ENCODE measurements at places on chromosomes 1 and 21.

- DNase-seq: no peak
Measured at GRCh38 chr1:17933971-17934370, 173.6 kb upstream of the IGSF21 start.

DNA sequence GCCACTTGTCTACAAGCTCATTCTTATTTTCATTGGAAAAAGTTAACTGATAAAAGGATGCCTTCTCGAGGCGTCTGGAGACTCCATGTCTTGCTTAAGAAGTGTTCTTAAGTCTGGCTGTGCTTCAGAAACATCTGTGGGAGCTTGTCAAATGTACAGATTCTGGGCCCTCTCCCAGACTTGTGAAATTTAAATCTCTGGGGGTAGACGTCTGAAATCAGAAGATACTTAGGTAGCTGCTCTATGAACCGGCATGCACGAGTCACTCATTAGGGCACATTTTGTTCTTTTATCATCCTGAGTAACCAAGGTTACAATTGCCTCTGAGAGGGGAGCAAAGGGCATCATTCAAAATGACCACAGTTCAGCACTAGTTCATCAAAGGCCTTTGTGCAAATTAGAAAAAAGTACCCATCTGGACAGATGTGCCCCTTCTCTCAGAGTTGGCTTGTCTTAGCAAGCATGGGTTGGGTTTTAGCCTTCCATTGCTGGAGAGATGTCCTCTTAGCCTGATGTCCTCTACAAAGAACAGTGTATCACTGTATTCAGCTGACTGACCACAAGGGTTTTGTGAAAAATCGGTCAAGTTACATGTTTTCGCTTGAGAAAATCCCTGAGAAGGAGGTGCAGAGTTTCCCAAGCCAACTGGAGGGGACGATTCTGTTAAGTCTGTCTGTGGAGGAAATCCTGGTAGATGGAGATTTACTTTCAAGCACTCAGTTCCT lies 156.9 kb downstream of the ASTN1 start:
- DNase-seq: no peak

DNA sequence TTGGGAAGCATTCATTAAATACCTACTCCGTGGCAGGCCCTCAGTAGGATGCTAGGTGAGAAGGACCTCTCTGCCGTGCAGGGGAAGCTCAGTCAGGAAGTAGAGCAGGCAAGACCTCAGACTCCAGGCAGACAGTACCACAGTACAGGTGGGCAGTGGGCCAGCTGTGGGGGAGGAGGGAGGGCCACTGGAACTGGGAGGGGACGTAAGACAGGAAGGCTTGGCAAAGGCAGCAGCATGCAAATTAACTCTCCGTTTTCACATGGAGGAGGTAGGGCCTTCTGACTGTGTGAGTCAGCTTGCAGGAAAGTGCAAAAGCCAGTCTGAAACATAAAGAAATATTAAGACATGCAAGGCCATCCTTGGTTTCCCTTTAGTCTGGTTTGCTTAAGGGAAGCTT lies 157.7 kb downstream of the TRIM33 start:
- DNase-seq: no peak

DNA sequence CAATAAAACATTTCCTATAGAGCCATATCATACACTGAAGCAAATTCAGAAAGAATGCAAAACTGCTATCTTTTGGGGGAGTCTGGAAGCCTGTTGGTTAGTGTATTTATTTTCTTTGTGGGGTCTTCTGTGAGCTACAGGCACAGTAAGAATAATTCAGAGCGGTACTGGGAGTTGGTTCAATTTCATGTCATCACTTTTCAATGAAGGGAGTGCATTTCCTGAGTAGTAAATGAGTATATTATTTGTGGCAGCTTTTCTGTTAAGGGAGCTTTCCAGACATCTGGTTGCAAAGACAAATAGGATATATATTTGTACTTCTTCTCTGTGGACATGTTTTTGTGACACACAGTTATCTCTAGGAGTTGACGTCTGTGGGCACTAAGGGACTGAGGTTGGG lies 130.6 kb downstream of the HUNK start:
- DNase-seq: no peak

DNA sequence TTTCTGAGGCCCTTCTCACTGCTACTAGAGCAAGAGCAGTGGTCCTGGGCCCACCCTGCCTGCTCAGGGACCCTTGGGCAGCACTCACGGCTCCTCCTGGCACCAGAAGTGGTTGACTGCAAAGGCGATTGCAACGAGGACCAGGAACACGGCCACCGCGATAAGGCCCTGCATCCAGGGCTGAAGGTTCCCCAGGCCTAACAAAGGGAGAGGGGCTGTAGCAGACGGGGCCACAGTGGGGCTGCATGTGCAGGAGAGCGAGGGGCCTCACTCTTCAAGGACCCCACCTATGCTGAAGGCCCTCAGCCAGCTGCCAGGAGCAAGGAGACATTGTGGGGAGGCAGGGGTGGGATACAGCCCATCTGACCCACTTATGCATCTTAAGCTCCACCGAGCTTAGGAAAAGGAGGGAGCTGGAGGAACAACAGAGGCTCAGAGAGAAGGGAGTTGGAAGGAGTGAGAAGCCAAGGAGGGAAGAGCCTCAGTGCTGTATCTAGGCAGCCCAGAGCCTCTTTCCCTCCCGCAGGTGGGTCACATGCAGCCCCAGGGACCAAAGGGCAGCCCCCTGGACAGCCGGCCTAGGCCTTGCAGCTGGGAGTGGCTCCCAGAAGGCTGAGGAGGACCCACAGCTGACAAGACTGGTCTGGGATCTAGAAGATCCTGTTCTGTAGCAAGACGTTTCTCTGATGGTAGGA lies 2.5 kb downstream of the PDZK1IP1 start:
- no peak for DNase-seq

- DNase-seq: peak; percentile 14
Measured at GRCh38 chr1:27891196-27891889, 19.0 kb downstream of the THEMIS2 start.

DNA sequence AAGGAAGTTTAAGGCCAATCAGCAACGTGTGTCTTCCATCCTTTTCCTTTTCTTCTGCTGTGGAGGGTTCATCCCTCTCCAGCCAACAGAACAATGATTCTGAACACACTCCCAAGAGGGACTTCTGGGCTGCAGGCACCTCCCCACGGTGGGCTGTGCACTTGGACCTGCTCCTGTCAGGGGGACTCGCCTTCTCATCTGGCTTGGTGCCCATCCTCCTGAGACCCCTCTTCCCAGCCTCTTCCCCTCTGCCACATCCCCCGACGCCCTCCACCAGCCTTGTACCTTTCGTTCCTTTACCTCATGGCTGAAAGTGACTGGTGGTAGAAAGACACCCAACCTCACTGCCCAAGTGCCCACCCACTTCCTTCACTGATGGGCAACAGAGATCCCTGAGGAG lies 26.0 kb upstream of the SLAMF9 start:
- no peak for DNase-seq

- no peak for DNase-seq
Measured at GRCh38 chr1:232084584-232085223, 458.1 kb downstream of the DISC1 start.

DNA sequence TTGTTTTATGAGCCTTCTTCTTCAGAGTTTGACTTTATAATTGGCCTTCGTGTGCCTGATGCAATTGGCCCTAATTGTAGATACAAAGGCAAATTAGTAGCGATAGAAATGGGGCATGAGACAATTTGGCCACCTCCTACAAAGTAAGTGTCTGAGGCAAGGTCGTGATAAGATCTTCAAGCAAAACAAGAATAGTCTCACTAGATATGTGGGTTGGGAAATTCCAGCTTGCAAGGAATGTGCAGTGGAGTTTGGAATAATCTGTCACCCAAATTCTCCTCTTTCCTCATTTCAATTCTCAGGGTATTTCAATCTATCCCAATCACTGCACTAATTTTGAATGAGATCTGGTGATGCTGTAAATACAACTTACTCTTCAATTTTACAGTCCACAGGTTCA lies 11.4 kb upstream of the TSNAX start:
- DNase-seq: no peak

Data from T follicular helper cell (primary cell).